NCI-H510A (cell line): ENCODE measurements at places on chromosomes 1 and 21.

DNA sequence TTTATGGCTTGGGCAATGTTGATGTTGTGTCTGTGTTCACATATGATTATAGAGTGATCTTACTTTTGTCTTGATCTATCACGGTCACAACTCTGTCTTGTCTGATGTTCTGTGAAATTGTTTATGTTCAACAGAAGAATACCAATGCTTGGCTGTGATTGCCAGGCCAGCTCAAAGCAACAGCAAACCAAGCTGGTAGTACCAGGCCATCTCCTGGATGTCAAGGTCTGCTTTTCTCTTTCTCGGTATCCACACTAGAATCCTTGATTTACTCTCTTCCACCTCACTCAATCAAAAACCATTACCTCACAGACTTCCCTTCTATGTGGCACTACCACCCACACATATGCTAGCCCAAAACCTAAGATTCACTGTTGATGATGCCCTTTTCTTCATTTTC is 1.3 kb upstream of the CDC7 start:
- no peak for DNase-seq

DNA sequence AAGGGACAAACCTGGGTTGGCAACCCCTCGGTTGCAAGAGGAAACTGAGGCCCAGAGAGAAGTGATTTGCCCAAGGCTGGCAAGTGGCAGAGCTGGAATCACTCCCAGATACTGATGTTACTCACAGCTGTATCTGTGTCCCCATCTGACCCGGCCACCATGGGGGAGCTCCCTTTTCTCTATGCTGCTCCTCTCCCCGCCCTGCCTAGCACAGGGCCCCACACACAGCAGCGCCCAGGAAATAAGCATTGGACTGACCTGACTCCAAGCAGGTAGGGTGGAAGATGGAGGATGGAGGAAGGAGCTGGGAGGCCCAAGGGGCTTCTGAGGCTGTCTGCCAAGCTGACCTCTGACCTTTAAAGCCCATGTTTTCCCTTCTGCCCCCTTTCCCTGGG is 3.0 kb upstream of the FBLIM1 start:
- DNase-seq, result no peak

DNA sequence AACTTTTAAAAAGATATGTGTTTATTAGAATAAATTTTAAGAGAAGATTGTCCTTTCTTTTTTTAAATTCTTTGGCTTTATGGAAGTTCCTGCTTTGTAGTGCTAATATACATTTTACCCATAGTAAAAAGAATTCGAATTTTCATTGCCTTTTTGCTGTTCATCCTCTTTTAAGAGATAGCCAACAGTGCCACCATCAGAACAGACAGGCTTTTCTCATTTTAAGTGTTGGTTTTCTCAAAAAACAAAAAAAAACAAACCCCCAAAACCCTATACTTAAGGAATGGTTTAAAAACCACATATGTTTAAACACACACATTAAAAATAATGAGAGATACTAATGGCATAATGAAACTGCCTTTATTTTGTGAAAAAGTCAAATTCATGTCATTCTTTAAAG is 118.8 kb downstream of the NEK7 start:
- DNase-seq, result no peak

DNA sequence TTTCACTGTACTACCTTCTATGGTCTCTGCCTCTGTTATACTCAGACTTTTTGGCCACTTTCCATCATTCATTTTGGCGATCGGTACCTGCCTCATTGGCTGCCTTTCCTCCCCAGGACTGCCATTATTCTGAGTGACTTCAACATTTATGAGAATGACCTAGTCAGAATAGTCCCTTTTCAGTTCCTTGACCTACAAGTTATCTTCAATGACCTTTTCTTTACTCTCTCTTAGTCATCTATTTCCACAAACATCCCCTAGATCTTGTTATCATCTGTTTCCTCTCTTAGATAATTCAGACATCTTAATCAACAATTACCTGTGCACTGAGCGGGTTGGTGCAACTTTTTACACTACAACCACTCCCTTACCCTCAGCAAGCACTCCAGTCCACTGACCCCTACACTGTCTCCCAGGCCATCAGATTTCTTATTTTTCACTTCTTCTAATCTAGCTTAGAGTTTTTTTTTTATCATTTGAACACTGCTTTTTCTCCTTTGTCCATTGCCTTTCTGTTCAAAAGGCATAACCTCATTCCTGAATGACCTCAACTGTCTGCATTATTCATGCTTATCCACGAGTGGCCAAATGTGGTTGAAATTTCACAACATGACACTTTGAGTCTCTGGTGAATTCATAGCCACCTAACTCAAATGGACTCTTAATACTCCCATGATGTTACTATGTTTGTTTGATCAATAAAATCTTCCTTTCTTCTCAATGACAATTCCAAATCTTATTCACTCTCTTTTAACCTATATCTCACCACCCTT is 112.7 kb downstream of the HMCN1 start:
- no peak for DNase-seq

DNA sequence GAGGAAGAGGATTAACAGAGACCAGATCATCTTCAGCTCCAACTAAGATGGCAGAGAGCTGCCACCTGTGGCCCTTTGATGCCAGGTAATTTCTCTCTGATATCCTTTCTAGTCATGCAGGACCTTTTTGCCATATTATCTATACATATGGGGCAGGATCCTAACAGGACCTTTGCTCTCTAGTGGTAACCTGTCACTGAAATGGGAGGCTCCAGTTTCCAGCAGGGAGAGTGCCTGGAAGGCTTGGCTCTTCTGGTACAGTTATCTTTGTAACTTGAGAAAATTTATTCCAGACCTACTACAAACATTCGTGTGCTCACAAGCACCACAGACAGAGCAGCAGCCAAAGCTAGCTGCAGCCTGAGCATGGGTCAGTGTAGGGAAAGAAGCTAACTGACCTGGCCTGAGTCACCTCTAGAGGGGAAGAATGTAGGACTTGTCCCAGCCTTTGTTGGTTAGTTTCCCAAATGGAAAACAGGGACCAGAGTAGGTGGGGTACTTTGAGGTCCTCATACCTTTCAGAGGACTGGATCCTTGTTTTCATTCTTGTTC is 86.5 kb upstream of the MACF1 start:
- no peak for DNase-seq

- DNase-seq, result no peak
These were observed 9.2 kb downstream of the NR5A2 start for GRCh38 chr1:200036619-200037270.

- no peak for DNase-seq
These were observed 41.6 kb upstream of the SEC16B start for GRCh38 chr1:178011465-178011828.

DNA sequence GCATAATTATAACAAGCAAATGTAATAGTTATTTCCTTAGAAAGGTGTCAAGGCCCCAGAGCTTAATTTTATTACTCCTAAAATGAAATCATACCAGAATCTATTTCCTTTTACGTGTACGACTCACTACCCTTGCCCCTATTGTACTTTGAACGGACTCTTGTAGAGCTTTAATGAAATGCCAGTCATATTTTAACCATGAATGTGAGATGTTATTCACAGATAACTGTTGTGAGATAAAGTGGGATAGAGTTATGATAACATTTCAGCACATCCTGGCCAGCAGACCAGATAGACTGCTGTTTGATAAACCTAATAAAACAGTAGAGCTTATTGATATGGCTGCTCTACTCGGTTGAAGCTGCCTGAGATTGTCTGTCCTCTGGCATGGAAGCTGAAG is 500.8 kb upstream of the PBX1 start:
- no peak for DNase-seq

DNA sequence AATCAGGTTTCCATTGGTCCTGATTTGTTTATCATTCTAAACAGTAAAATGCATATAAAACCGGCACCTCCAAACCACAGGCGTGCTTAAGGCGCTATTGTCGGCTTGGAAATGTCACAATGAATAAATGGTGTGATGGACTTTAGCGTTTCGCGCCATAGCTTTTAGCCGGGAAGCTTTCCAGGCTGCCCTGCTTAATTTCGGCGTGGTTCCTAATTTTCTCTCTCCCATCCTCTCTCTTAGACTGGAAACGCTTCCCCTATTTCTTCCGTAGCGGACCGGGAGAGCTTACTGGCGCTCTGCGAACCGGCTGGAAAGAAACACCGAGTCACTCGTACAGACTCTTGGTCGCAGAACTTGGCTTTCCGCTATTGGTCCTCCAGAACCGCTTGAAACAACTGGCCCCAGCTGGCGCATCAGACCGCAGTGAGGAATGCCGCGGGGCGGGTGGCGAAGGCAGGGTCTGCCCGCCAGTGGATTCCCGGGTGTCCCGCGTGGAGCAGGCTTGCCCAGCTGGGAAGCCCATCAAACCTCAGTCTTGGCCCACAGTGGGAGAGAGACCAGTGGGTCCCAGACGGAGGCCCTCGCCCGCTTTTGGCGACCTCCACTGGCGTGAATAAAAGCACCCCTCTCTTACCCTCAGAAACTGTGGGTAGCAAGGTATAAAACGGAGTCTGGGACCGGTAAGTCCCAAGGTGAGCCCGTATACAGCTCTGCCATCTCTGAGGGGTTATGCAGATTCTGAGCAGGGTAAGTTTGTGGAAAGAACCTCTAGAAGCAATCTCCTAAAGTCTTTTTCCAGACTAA is 4.0 kb upstream of the LHX8 start:
- no peak for DNase-seq

- no peak for DNase-seq
These were observed at the start of gene PDZK1 for GRCh38 chr1:145707183-145707867. Gene PDZK1, minus strand, starts transcription at chr1:145707368. Its CDS starts 19,347 bp downstream, at chr1:145688021.

- DNase-seq, result no peak
These were observed 34.4 kb downstream of the TTC39A start for GRCh38 chr1:51295926-51296325.

GRCh38 chr1:165312591-165312990 is 43.9 kb downstream of the LMX1A start:
- no peak for DNase-seq

- DNase-seq, result peak; percentile 33
These were observed 12.4 kb downstream of the KLHDC8A start for GRCh38 chr1:205344066-205344928.

GRCh38 chr1:31575369-31576140 is 760 bp upstream of the TINAGL1 start:
- no peak for DNase-seq

DNA sequence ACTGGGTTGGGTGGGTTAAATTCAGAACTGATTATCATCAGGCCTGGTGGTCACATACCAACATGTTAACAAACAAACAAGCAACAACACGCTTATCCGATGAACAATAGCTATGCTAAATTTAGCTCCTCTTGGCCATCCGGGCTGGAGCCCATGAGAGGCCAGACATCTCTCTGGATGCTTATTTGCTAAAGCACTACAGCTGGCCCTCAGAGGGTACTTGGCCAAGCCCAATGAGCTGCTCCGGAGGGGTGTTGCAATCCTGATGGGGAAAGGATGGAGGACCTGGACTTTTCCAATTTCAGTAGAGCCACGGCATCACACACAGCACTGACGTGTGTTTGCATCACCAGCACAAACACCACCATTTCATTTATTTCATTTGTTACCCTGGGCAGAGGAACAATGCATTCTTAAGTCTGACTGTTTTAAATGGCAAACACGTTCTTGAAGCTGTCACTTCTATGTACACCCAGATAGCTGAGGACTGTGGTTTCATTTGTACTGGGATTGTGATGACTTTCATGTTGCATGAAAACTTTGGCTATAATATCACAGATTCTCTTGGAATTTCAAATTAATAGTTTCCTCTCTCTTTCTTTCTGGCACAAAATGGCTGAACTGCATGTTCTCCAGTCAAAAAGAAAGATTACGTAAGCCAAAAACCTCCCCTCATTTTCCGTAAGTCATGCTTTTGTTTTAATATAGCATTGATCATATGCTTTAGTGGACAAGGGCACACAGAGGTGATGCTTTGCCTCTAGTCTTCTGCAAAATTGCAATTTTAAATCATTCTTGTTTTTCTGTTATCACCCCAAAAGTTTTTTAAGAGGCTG is 359.8 kb upstream of the KAZN start:
- DNase-seq, result peak; percentile 92

- no peak for DNase-seq
These were observed 8.1 kb upstream of the TFF1 start for GRCh38 chr21:42374457-42374856.

- no peak for DNase-seq
These were observed 39.7 kb downstream of the SLC66A1 start for GRCh38 chr1:19351873-19352272.

DNA sequence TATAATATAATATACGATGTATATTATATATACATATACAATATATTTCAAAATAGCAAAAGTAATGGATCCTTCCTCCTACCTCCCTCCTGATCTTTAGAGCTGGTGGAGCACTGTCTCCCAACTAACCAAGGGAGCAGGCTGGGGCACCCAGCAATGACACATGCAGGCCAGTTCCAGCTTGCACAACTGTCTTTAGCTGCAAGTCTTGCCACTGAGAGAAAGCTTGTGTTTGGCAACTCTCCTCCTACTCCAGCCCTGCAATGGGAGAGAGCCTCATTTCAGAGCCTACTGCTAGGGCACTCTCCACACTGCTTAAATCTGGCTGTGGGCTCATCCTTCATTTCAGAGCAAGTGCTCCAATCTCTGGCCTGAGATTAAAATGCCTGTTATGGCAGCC is 469.8 kb upstream of the OLFM3 start:
- no peak for DNase-seq

DNA sequence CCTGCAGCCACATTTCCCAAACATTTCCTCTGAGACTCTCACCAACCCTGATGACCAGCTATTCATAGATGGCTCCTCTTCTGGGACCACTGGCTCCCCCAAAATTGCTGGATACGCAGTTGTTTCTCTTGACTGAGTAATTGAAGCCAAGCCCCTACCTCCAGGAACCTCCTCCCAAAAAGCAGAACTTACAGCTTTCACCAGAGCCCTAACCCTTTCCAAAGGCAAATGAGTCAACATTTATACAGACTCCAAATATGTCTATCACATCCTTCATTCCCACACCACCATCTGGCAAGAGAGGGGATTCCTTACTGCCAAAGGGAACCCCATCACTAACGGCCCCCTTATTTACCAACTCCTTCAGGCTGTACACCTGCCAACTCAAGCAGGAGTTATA is 20.3 kb upstream of the CA6 start:
- DNase-seq, result peak; percentile 46

DNA sequence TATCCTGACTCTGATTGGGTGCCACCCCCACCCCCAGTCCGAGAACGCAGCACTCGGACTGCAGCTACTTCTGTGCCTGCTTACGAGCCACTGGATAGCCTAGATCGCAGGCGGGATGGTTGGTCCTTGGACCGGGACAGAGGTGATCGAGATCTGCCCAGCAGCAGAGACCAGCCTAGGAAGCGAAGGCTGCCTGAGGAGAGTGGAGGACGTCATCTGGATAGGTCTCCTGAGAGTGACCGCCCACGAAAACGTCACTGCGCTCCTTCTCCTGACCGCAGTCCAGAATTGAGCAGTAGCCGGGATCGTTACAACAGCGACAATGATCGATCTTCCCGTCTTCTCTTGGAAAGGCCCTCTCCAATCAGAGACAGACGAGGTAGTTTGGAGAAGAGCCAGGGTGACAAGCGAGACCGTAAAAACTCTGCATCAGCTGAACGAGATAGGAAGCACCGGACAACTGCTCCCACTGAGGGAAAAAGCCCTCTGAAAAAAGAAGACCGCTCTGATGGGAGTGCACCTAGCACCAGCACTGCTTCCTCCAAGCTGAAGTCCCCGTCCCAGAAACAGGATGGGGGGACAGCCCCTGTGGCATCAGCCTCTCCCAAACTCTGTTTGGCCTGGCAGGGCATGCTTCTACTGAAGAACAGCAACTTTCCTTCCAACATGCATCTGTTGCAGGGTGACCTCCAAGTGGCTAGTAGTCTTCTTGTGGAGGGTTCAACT is 2.1 kb downstream of the RBM15 start:
- DNase-seq, result no peak
